Natural killer cell (primary cell): ENCODE measurements at places on chromosomes 12 and 14.

DNA sequence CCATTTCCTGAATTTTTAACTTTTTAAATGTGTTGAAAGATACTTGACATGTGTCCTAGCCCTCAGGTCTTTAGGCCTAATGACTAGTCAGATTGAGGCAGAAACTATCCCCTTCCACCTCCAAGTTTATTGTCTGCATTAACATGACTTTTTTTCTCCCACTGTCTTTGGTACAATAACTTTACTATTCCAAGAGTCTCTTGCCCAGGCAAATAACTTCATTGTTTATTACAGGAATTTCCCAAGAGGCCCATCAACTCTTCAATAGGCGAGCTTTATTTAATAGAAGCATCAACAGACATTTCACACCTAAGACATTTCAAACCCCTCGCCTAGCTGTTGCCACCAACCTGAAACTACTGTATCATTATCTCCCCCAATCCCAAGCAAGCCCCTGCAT, 10.7 kb downstream of the NFKBIA start:
- H3K36me3 ChIP-seq: no peaks in the 10 kb centered on the region
- peaks cover 5% of the 10 kb centered on the region for H3K4me1 ChIP-seq
- H3K4me3 ChIP-seq: no peak overlapping the region

DNA sequence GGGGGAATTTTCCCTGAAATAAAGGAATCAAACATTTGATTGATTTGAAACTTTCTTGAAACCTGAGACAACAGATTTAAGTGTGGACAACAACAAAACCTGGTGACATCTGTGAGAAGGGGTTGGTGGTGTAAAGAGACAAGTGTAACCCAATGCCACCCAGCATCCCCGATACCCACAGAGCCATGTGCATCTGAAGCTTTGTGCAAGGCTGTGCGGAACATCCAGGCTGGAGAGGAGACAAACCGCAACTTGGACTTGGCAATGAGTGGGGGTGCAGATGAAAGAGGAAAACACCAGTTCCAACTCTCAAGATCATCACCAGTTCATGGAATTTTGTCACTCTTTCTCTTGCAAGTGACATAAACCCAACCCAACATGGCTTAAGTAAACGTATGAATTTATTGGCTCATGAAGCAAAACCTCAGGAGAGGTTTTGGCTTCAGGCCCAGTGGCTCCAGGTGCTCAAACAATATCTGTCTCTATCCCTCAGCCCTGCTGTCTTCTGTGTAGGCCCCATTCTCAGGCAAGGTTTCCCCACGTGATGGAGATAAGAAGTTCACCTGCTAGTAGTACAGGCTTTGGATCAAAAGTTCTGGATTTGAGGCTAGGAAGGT, 55.2 kb upstream of the NTF3 start:
- H3K4me1 ChIP-seq: no peaks in the 10 kb centered on the region
- H3K36me3 ChIP-seq: no peaks in the 10 kb centered on the region
- no peak overlapping the region for H3K27ac ChIP-seq
- no peak for DNase-seq
- H3K4me3 ChIP-seq: no peak overlapping the region

DNA sequence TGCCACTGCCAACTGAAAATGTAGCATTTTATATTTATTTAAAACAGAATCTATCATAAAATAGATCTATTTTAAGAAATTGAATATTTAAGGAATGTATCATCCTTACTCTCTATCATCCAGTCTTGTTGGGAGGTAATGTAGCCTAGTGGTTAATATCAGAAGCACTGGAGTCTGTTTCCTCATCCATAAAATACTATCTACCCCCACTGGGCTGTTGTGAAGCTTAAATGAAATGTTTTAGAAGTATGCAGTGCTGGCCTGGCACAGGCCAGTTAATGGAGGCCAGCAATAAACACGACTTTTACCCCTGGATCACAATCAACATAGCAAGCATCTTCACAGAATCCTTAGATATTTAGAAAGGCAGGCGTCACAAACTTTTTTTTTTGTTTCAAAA, 188.0 kb downstream of the CAND1 start:
- H3K4me3 ChIP-seq: no peak overlapping the region
- no peaks in the 10 kb centered on the region for H3K4me1 ChIP-seq
- H3K27ac ChIP-seq: no peak overlapping the region
- no peaks in the 10 kb centered on the region for H3K36me3 ChIP-seq

- H3K4me1 ChIP-seq: no peaks in the 10 kb centered on the region
- DNase-seq: no peak
- H3K27ac ChIP-seq: no peak overlapping the region
- H3K36me3 ChIP-seq: no peaks in the 10 kb centered on the region
Observed at GRCh38 chr12:31020385-31021166, 53.1 kb upstream of the DDX11 start.

DNA sequence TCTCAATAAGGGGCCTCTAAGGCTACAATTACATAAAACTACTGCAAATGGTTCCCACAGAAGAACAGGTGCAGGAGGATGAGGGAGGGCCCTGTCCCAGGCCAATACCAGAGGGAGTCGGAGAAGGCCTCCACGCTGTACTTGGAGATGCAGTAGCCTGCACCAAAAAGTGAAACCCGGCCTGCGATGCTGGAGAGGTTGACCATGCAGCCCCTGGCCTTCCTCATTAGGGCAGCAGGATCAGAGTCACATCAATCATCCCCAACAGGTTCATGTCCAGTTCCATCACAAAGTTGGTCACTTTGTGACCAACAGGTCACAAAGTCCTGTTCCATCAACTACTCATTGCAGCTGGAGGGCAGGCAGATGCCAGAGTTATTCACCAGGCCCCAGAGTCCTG, 23.0 kb downstream of the ZBTB39 start:
- no peaks in the 10 kb centered on the region for H3K27me3 ChIP-seq
- no peaks in the 10 kb centered on the region for H3K36me3 ChIP-seq
- H3K4me3 ChIP-seq: no peak overlapping the region
- DNase-seq: no peak
- no peak overlapping the region for H3K27ac ChIP-seq

- DNase-seq: no peak
- no peak overlapping the region for H3K27ac ChIP-seq
- H3K4me1 ChIP-seq: peaks cover 9% of the 10 kb centered on the region
- H3K27me3 ChIP-seq: no peaks in the 10 kb centered on the region
Observed at GRCh38 chr14:68250927-68251768, 431.6 kb downstream of the RAD51B start.

DNA sequence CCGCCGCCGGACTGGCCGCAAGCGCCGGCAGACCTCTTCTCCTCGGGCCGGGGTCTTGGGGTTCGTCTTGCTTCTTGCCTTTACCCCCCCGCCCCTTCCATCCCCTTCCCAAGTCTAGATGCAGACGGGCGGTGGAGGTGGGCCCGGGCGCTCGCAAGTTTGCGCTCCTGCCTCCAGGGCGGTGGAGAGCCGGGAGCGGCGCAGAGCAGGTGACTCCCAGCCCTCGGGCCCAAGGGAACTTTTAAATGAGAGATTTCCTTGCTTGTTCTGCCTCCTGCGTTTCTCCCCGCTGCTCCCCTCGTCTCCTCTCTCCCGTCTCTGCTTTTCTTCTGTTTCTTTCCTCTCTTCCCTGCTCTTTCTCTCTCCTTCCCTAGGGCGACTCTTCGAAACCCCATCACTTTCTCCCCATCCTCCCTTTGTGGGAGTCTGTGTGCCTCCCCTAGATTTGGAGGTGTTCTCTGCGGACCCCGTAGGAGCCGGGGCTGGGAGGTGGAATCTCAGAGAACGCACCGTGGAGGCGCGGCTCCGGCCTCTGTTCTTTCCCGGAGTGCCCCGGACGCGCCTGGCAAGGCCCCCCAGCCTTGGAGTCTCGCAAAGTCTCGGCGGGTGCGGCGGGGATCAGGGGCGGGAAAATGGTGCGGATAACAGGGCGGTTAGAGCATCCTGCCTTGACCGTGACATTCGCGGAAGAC, 114.7 kb upstream of the MYL2 start:
- H3K36me3 ChIP-seq: no peaks in the 10 kb centered on the region
- H3K27ac ChIP-seq: no peak overlapping the region
- H3K27me3 ChIP-seq: peaks cover 30% of the 10 kb centered on the region
- H3K4me1 ChIP-seq: no peaks in the 10 kb centered on the region
